ENCODE measurements at places on chromosomes 1 and 21.

- DNase-seq = no peak
These were observed 61.1 kb downstream of the HNRNPR start for GRCh38 chr1:23282957-23283356.

- no peak for DNase-seq
These were observed 33.0 kb upstream of the MTF1 start for GRCh38 chr1:37892151-37893047.

GRCh38 chr1:225950905-225951497, 10.0 kb upstream of the LEFTY2 start:
- DNase-seq = no peak

GRCh38 chr1:67582625-67583461, 102.2 kb upstream of the GADD45A start:
- DNase-seq = no peak

- DNase-seq = no peak
These were observed 59.1 kb downstream of the PRDM2 start for GRCh38 chr1:13759072-13759471.

- no peak for DNase-seq
These were observed 2.7 kb upstream of the OLIG2 start for GRCh38 chr21:33022828-33023573.

DNA sequence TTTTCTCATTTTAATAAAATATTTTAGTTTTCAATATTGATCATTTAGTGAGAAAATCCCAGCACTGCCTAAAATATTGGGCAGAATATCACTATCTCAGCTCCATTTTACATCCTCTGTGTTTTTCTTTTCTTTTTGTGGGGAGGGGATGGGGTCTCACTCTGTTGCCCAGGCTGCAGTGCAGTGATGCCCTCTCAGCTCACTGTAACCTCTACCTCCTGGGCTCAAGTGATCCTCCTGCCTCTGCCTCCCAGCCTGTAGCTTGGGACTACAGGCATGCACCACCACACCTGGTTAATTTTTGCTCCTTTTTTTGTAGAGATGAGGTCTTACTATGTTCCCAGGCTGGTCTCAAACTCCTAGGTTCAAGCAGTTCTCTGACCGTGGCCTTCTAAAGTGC, 76.1 kb downstream of the SLC25A24 start:
- no peak for DNase-seq

- no peak for DNase-seq
These were observed 206.6 kb downstream of the URB2 start for GRCh38 chr1:229832695-229833094.

DNA sequence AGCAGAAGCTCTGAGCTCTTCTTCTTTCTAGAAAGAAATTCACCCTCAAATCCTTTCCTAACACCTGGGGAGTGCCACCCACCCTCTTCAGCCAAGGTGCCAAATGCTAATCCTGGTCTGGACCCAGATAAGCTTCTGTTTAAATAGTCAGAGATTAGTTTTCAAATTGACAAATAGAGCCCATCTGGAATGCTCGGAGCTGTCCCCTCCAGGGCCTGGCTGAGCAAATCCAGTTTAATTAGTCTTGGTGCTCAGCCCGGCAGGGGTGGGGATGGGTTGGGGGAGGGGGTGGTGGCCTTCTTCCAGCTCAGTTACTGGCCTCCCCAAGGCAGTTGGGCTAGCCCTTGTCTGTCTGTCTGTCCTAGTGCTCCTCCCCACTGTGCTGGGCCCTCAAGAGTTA, 269.5 kb downstream of the GRIK3 start:
- no peak for DNase-seq

GRCh38 chr1:108881369-108881768, 4.6 kb downstream of the GPSM2 start:
- no peak for DNase-seq

- DNase-seq = no peak
These were observed 161.8 kb upstream of the B3GALT2 start for GRCh38 chr1:193348091-193348768.

DNA sequence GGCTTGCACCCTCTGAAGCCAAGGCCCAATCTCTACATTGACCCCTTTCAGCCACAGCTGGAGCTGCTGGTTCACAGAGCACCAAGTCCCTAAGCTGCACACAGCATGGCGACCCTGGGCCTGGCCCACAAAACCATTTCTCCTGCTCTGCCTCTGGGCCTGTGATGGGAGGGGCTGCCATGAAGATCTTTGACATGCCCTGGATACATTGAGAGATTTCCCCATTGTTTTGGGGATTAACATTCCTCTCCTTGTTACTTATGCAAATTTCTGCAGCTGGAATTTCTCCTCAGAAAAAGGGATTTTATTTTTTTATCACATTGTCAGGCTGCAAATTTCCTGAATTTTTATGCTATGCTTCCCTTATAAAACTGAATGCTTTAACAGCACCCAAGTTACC, 235.8 kb downstream of the COL11A1 start:
- DNase-seq = no peak

DNA sequence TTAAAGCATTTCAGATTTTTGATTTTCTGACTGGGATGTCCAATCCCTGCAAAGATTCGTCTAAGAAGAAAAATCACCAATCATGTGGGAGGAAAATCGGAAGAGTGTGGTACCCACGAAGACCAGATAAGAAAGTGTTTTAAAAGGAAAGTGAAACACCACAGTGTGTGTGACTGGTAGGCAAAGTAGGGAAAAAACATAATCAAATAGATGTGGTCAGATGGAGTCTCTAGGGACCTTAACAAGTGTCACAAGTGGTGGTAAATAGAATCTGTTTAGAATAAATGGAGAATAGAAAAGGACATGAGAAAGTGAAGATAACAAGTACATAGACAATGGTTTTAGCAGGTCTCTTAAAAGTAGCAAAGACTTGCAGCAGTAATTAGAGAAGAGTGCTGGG, 154.6 kb downstream of the SLC30A10 start:
- no peak for DNase-seq

DNA sequence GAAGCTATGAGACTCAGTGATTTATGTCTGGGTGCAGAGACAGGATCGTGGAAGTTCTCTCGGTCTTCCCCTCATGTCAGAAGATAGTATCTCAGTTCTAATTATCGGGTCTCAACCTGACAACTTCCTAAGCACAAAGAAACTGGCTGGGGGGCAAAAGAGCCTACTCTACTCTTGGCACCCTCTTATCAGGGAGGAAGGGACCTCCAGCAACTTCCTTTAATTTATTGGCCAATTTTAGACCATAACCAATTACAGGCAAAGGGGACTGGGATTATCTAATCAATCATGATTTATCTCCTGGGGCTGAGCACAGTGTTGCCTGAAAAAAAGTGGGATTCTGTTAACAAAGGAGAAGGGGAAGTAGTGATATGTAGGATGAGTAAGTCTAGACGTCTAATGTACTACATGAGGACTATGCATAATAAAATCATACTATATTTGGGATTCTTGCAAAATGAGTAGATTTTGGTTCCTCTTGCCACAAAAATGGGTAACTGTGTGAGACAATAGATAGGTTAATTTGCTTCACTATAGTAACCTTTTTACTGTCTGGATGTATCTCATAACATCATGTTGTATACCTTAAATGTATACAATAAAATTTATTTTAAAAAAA, 98.8 kb downstream of the ZFYVE9 start:
- no peak for DNase-seq

GRCh38 chr1:7046314-7046713, 261.1 kb downstream of the CAMTA1 start:
- no peak for DNase-seq

DNA sequence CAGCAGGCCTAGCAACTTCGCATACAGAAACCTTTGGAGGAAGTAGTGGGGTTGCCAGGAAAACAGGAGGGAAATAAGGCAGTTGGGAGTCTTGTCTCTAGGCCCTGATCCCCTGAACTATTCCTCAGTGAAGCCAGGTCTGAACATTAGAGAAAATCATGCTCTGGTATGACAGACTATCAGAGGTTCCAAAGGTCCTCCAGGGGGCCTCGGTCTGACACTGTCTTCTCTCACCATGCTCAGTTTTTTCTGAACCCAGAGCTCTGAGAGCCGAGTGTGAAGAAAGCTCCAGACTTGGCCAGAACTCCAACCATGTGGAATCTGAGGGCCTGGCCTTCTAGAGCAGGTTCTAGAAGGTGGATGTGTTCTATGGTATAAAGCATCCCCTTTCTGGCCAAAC, 4.0 kb downstream of the TOMM40L start:
- DNase-seq = no peak

GRCh38 chr1:172288581-172288980, 131.9 kb upstream of the C1orf105 start:
- DNase-seq = no peak

DNA sequence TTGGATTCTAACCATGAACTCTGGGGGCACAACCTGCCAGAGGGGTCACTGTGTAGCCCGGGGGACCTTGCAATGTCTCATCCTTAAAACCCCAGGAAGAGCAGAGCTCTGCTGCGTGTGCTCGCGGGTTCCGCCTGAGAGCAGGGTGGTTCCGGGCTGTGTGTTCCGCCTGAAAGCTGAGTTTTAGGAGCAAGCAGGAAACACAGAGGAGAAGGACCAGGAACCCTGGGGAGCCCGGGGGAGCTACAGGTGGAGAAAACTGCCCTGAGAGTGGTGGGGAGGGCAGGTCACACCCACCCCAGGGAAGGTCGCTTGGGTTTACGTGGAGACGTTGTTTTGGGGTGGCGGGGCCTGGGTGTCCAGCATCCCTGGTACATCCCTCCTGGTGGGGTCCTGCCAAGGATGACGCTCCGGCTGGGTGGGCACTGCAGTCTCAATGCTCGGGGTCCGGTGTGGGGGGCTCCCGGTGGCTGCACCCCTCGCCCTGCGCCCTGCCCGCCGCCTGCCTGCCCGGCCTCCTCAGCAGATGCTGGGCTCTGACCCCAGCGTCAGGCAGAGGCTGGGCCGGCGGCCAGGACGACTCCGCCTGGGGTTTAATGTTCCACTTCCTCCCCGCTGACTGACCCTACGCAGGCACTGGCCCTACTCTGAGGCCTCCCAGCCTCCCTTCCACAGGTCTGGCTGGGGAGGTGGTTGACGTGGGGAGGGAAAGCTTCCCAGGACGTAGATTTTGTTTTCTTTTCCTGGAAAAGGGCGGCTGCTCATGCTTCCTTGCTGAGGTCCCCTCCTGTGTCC, 17.3 kb upstream of the C1orf159 start:
- DNase-seq = no peak

- no peak for DNase-seq
These were observed 37.9 kb downstream of the TGFB2 start for GRCh38 chr1:218383051-218383450.

DNA sequence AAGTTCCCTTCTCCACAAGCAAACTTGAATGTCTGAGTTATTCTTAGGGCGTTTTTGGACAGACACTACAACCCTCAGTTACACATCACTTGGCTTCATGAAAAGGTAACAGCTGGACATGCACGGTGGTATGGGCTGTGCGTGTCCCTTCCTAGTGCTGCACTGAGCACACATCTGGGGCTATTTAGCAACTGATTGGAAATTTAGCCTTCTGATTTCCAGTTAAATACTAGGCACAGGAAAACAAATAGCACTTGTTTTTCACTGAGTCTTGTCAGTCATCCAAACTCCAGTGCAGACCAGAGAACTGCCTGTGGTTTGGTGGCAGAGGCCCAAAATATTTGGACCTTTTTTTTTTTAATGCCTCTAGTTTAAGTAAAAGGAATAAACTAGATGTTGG, 134.7 kb downstream of the TGFBR3 start:
- no peak for DNase-seq

- DNase-seq = no peak
These were observed 27.2 kb upstream of the CSF1 start for GRCh38 chr1:109883248-109883955.

DNA sequence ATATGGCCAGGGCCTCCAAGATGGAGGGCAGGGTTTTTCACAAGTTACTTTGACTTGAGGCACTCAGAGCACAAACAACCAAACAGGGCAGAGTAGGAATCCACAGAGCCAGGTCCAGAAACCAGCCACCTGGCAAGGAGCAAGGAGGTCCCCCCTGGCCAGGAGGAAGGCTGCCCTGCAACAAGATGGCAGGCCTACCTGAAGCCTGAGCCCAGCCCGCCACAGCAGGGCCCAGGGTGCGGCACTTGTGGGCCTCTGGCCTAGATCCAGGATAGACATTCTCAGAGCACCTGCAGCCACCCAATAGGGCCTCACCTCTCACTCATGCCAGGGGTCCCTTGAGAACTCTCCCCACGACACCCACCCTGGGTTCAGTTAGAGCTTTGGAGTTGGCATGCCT, 11.5 kb downstream of the SH3BGRL3 start:
- DNase-seq = no peak

GRCh38 chr1:17233675-17234320, 15.1 kb upstream of the PADI3 start:
- DNase-seq = no peak

GRCh38 chr1:170707117-170707516, 43.2 kb downstream of the PRRX1 start:
- no peak for DNase-seq

DNA sequence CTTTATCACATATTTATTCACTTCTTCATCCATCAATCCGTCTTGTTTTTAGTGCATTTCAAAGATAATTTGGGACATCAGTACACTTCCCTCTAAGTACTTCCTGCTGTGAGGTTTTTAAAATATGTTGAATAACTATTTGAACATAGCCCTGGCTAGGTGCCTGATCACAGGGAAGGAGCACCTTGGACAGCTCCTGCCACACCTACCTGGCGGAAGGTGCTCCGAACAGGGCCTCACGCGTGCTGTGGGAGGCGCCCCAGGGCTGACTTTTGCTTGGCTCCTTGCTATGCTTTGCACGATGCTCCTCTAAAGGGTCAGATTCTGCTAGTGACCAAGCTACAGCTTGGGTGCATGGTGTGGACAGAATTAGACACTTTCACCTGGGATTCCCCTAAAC, 4.9 kb upstream of the ATXN7L2 start:
- no peak for DNase-seq

DNA sequence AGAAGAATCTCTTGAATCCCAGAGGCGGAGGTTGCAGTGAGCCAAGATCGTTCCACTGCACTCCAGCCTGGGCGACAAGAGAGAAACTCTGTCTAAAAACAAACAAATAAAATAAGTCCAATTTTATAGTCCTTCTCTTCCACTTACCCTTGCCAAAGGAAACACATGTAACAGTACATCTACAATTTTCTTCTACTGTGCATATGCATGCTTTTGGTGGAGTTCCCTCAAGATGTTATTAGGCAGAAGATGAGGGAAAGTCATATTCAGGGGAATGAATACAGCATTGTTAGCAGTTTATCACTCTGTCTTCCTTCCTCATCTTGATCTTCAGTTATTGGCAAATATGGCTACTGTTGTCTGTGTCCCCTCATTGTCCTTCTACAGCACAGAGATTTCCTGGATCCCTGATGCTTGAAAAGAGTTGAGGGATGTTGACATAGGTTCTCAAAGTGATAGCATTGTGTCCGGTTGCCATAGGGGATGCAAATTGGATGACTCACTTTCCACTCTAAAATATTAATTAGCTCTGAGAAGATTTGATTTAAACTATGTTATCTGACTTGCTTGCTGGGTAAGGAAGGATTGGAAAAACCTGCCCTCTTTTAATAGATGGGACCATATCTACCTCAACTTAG, 1173.6 kb downstream of the KCNT2 start:
- no peak for DNase-seq

GRCh38 chr1:224235813-224236493, 52.9 kb downstream of the DEGS1 start:
- DNase-seq = no peak

GRCh38 chr21:34791776-34792503, 123.1 kb downstream of the CLIC6 start:
- DNase-seq = no peak

GRCh38 chr1:32005522-32005921, 8.1 kb upstream of the KHDRBS1 start:
- DNase-seq = no peak

GRCh38 chr1:89167590-89168230, 8.1 kb downstream of the GBP7 start:
- no peak for DNase-seq
